ENCODE measurements at places on chromosomes 5 and 9. TPM values are rescaled to one million over a fixed set of nuclear protein-coding genes. Genes with fewer than 3 reads are reported as not detected.

DNA sequence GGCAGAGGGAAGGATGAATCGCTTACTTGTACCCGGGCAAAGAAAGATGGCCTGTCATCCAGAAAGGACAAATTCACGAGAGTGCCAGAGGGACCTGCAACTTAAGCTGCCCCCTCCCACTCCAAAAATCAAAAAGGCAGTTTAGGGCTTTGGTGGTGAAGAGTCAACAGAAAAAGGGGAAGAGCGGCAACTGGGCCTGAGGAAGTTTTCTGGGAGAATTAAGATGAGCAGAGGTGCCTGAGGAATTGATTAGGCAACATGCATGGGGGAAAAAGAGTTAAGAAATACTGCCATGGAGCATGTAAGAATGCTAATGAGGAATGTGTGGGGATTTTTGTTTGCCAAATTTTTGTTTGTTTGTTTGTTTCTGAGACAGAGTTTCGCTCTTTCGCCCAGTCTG, 1.8 kb upstream of the ACTL7B start:
- DNase-seq = no peak

DNA sequence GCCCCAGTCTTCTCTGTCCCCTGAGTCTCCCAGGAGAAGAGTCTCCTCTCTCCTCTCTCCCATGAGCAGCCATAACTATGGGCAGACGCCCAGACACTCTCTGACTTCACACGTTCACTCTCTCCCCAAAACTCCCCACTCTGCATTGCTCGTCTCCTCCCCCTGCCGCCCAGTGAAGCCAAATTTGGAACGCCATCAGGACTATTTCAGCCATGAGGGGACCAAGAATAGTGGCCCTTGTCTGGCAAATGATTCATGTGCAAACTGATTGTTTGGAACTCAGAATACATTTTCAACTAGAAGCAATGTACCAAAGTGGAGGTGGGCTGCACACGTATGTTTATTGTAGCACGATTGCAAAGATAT, 20.9 kb downstream of the CMBL start:
- no peak for DNase-seq

- DNase-seq = no peak
These were observed 86.6 kb upstream of the SLC25A48 start for GRCh38 chr5:135747824-135748223.

GRCh38 chr5:132750471-132751230, 3.4 kb downstream of the CCNI2 start:
- no peak for DNase-seq

DNA sequence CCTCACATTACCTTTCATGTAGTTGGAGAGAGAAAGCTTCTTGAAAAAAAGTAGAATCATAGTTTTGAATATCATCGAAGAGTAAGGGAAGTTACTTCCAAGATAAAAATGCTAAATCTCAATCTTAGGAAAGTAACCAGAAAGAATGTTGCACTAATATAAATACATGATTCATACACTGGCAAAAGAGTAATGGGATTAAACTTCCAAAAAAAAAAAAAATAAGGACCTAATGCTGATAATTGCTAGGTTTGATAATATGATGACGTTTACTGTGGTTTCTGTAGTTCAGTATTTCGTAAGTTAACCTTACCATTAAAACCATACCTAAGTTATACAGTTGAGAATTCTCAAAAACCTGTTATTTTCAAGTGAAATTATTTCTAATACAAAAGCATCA, 573.8 kb upstream of the CDH9 start:
- DNase-seq = no peak

GRCh38 chr5:5695266-5695665, 272.8 kb downstream of the ICE1 start:
- no peak for DNase-seq

DNA sequence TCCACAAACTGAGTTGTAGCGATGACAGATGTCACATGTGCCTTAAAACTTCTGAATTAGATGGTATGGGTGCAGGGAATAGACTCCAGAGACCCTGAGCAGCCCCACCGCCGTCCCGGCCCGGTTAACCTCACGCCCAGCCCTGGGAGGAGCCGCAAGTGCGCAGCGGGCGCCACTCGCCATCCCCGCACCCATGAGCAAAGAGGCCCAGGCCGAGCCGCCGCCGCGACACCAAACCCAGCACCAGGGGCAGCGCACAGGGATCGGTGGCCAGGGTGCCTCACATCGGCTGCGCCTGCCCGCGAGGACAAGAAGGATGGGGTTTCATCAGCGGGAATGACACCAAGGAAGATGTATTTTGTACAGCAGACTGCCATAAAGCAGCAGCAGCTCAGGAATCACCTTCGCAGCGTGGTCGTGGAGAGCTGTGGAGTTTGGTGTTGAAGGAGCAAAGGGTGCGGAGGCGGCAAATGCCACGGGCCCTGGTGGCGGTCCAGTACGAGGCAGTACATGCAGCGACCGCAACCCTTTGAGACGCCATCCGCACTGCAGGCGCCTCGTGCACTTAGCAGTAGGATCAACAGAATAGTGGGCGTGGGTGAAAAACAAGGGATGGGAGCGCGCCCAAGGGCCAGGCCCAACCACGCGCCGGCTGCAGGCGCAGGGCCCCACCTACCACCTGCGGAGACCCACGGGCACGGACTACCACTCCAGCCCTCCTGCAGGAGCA, 89.7 kb downstream of the ZNF366 start:
- no peak for DNase-seq

DNA sequence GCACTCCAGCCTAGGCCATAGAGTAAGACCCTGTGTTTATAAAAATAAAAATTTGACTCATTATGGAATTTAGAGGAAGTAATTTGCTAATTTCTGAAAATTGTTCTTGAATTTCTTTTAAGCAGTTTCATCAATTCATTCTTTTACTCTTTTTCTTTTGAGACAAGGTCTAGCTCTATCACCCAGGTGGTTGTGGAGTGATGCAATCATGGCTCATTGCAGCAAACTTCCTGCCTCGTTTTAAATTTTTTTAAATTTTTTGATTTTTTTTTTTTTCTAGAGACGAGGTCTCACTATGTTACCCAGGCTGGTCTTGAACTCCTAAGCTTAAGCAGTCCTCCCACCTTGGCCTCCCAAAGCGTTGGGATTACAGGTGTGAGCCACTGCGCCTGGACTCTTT, 3.1 kb upstream of the CAMLG start:
- no peak for DNase-seq

FOXD4L4 gene
- 0.13 TPM for total RNA-seq

SOX30 gene
- not detected for total RNA-seq

OR1J1 gene
- total RNA-seq = not detected

PHF24 gene
- under 0.01 TPM for total RNA-seq

ANKRD31 gene
- total RNA-seq = under 0.01 TPM

ATP10B gene
- under 0.01 TPM for total RNA-seq

RNF224 gene
- not detected for total RNA-seq

LRRC19 gene
- total RNA-seq = not detected
